Right renal cortex interstitium (tissue), 3 donors: ENCODE measurements at places on chromosomes 16 and 17.

DNA sequence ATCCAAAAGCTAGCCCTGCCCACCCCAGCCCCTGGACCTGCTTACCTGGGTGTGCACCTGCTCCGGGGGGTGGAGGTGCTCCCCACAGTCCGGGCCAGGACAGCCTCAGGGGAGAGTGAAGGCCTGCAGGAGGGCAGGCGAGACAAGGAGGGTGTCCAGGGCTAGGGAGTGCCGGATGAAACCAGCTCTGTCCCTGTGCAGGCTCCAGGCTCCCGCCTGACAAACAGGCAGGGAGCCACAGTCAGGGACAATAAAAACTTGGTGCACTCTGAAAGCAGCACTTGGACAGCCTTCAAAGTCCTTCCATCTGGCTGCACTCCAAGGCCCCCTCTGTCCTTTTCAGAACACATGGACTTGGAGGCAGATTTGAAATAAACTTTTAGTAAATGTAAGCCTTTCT lies 3.9 kb downstream of the PAQR4 start:
- no peak for DNase-seq

DNA sequence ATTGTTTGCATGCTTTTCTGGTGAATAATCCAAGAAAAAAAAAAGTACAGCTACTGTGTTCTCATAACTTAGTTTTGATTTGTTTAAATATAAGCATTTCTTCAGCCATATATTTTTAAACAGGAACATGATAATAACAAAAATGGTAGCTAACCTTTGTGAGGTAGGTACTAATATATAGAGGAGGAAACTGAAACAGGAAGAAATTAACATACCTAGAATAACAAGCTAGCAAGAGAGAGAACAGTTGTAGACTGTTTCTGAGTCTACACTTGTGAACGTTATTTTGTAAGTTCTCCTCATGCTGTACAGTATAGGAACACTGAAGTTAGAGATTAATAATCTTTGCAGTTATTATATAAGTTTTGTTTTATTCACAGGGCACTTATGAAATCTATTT lies 49.3 kb downstream of the NSRP1 start:
- DNase-seq = no peak

- DNase-seq = no peak
Observed at GRCh38 chr16:55123652-55124051, 193.0 kb downstream of the IRX5 start.

DNA sequence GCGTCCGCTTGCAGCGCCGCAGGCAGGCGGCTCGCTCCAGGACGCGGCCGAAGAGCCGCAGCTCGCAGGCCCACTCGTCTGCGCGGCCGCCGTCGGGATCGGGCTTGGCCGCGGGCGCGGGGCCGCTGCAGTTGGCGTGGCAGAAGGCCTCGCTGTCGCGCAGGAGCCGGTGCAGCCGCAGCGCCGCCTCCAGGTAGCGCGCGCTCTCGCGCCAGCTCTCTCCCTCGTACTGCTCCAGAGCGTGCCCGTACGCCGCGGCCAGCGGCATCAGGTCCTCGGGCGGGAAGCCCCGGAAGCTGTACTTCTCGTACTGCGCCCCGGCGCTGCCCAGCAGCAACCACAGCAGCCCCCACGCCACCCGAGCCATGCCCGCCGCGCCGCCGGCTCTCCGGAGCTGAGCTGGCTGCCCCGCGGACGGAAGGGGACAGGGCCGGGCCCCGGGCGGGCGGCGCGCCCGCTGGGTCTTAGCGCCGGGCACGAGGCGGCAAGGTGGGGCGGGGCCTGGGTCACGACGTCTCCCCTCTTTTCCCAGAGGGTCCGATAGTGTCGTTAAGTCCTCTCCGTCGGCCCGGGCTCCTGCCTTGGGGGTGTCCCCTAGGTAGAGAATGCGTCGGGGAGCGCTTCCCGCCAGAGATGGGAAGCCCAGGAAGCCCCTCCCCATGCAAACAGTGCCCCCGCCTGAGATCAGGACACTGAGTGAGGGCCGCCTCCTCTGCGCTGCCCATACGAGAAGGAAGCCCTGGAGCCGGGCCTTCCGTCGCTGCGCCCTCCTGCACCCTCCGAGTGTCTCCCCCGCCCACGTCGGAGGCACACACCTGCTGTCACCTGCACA lies at the start of gene P3H4:
TSS of gene P3H4 (minus strand) at position 401 of the 832 bp plus-strand sequence. CDS start at position 367, 34 bp downstream.
- DNase-seq = no peak

DNA sequence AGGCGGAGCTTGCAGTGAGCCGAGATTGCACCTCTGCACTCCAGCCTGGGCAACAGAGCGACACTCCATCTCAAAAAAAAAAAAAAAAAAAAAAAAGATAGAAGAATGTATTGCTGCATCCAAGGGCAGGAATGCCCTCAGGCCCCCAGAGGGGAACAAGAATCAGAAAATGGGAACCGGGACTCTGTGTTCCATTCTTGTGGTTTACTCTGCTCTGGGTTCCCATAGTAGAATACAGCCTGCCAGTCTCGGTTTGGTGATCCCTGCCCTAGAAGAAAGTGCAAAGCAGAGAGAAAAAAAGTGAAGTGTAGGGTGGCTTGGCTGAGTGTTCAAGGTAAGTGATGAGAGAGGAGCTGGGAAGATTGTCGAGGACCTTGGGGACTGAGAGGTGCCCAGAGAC lies 27.4 kb upstream of the KDM6B start:
- no peak for DNase-seq

DNA sequence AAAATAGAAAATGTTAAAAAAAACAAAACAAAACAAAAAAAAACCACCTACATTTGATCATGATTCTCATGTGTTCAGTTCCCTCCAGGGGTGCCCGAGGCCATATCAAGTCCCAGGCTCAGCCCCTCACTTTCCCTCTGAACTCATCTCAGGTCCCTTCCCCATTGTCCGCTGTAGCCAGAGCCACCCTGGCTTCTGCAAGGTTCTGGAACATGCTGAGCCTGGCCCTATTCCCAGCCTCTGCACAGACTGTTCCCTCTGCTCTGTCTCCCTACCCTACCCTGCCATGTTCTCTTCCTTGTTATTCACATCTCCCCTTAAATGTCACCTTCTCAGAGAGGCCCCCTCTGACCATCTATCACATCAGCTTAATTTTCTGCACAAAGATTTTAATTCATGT lies 46.9 kb downstream of the TK2 start:
- no peak for DNase-seq

GRCh38 chr16:9047689-9048301 lies 43.6 kb upstream of the HAPSTR1 start:
- no peak for DNase-seq

DNA sequence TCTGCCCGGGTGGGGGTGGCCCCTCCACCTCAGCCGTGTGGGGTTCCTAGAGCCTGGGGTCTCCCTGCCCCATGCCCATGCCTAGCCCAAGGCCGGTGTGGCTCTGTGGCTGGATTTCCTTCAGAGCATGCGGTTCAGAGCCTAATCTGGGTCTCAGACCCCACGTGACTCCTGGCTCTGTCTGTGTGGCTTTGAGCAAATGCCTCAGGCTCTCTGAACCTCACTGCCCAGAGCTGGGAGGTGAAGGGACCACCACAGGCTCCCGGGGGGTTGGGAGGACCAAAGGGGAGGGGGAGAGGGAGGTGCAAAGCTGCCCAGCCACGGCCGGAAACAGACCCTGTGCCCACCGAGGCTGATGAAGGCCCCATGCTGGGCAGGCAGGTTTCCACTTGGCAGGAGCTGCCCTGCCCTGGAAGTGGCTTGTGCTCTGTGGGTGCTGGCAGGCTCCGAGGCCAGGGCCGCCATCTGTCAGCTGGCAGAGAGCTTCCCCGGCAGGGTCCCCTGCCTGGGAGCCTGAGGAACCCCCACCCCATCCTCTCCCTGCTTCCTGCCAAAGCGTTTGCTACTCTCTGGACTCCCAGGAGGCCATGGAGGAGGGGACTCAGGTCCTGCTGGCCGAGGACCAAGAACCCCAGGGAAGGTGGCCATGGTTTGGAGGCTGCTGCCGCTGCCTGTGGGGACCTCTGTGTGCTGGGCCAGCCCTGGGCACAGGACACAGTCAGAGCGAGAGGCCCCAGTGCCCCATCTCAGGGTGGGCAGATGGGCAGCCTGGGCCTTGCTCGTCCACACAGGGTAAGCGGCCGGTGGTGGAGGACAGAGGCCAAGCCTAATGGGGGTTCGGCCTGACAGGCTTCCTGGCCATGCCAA lies 4.0 kb downstream of the CDH15 start:
- DNase-seq = no peak

DNA sequence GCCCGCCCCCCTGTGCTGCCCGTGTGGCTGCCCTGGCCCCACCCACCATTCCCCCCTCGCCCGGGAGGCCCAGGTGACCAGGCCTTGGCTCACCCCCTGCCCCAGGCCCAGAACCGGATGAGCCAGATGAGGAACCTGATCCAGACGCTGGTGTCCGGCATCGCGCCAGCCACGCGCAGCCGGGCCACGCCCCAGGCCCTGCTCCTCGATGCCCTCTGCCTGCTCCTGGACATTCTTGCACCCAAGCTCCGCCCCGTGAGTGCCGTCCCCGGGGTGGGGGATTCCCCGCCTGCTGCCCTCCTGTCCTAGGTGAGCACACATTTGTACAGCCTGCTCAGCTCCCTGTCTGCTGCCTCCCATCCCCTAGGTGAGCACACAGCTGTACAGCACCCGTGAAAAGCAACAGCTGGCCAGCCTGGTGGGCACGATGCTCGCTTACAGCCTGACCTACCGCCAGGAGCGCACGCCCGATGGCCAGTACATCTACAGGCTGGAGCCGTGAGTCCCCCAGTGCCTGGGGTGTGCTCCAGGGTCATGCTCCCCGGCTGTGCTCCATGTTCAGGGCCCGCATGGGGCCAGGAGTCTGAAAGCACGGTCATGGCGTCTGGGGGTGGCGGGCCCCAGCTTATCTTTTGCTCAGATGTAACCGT lies 4.8 kb downstream of the GNG13 start:
- DNase-seq = no peak

- no peak for DNase-seq
Observed at GRCh38 chr17:13474073-13474800, 127.5 kb downstream of the HS3ST3A1 start.

DNA sequence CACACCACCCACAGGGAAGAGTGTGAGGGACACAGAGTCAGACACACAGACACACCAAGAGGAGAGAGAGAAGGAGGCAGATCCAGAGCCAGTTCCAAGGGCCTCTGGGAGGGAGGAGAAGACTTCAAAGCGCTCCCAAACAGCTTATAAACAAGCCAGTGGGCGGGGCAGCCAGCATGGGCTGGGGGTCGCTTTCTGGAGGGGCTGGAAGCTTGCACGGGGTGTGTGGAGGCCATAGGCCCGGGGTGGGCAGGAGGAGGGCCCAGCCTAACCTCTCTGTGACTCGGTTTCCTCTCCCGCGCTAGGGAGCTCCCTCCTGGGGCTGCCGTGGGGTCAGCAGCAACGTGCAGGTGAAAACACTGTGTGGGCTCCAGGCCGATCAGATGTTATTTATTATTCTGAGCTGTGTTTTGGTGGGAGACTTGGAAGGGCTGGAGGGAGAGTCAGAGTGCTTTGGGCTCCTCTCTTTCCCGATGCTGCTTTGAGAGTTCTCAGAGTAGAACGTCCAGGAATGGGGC lies 2.5 kb upstream of the WFIKKN2 start:
- no peak for DNase-seq

GRCh38 chr16:84892097-84892496 lies 72.3 kb downstream of the CRISPLD2 start:
- DNase-seq = no peak

- no peak for DNase-seq
Observed at GRCh38 chr17:77115510-77115909, 25.3 kb upstream of the SEC14L1 start.

DNA sequence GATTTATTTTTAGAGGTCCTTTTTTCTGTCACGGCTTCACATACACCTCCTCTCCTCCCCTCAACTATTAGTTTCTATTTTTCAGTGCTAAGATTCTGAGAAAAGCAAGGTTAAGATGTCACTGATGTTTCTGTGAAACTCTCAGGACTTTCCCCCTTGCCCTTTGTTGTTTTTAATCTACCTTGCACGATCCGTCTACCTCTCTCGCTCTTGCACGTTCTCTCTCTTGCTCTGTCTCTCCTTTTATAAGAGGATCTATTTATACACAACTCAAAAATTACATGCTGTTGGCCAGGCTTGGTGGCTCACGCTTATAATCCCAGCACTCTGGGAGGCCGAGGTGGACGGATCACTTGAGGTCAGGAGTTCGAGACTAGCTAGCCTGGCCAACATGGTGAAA lies 43.6 kb downstream of the RPA1 start:
- DNase-seq = no peak

DNA sequence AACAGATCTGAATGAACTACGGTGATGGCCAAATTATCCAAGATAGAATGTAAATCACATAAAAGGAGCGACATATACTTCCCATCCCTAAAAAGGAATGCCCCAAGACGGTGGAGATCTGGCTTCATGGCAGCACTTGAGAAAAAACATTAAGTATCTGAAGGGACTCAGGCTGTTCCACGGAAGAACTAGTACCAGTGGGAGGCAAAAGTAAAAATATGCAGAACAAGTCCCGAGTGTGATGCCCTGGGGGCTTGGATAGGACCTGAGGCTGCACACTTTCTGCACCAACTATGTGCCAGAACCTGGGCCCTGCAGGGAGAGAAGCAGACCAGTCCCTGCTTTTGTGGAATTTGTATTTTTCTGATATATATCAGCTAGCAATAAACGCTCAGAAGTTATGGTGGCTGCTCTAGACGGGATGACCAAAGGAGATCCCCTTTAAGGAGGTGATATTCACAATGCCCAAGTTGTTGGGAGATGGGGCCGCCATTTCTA lies 539 bp upstream of the CKLF start:
- no peak for DNase-seq

DNA sequence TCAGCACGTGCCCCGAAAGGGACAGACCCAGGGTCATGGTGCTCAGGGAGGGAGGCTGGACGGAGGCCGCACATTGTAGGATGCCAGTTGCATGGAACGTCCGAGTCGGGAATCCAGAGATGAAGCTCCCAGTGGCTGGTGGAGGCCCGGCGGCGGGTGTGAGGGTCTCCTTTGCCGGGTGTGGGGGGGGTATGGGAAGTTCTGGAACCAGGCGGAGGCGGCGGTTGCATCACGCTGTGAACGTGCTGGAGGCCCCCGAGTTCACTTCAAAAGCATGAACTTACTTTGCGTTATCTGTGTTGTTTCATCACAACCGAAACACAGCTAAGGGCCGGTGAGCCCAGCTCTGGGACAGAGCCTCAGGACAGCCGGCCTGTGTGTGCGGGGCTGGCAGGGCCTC lies 73.4 kb upstream of the GNG13 start:
- no peak for DNase-seq
